ENCODE measurements at places on chromosomes 12 and 14. TPM values are rescaled to one million over a fixed set of nuclear protein-coding genes. Genes with fewer than 3 reads are reported as not detected.

LBHD2 gene
- not detected for total RNA-seq

CCDC198 gene
- not detected for total RNA-seq

AKAP5 gene
- total RNA-seq = 0.11 TPM

MTERF2 gene
- 12.1 TPM for total RNA-seq

RIMKLB gene
- total RNA-seq = 13.3 TPM

FIGNL2 gene
- 1.2 TPM for total RNA-seq

LMO3 gene
- not detected for total RNA-seq

DNA sequence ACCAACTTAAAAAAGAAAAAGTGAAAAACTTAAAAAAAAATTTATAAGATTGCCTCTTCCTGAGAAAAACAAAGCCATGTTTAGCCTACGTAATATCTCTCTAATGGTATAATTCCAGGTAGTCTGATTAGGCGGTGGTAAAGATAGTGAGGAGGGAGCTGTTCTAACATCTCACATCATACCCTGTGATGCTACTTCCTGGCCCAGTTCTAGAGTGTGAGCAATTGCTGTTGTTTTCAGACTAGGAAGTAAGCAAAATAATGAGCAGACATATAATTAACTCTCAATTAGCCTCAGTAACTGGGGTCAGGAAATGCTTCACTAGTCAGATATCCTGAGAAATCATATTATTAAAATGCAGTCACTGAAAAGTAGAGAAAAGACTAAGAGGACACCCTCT is 113.9 kb downstream of the PHLDA1 start:
- no peaks in the 10 kb centered on the region for H3K36me3 ChIP-seq
- H3K27ac ChIP-seq = no peak overlapping the region

- H3K36me3 ChIP-seq = no peaks in the 10 kb centered on the region
- H3K4me3 ChIP-seq = no peak overlapping the region
- no peak overlapping the region for H3K27ac ChIP-seq
- peaks cover 6% of the 10 kb centered on the region for H3K4me1 ChIP-seq
- no peak for DNase-seq
- H3K27me3 ChIP-seq = peaks cover 15% of the 10 kb centered on the region
Measured at GRCh38 chr14:106875503-106875902, 1349.1 kb downstream of the TMEM121 start.

GRCh38 chr12:92146497-92147224 is 1.0 kb upstream of the BTG1 start:
- H3K4me1 ChIP-seq = peaks cover 7% of the 10 kb centered on the region
- no peak for DNase-seq
- peak overlapping the region; percentile 91 for H3K27ac ChIP-seq
- H3K27me3 ChIP-seq = no peaks in the 10 kb centered on the region

DNA sequence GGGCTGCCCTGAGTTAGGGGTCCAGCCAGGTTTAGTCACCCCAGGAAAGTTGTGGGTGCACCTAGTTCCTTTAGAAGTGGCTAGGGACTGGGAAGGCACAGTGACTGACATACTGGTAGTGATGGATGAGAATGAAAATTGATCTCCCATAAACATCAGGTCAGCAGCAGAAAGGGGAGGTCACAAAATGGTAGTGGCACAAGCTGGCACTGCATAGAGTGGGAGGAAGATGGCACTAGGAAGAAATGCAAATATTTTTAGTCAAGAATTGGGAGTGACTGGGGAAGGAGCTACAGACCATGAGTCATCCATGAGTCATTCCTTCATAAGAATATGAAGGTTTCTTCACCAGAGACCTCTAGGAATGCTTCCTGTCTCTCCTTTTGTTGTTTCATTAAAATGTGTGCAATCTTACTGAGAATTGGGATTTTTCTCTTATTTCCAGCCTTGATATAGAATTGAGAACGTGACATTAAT is 198.3 kb upstream of the AMIGO2 start:
- peaks cover 71% of the 10 kb centered on the region for H3K4me1 ChIP-seq
- no peaks in the 10 kb centered on the region for H3K27me3 ChIP-seq
- H3K4me3 ChIP-seq = peak overlapping the region; percentile 26

DNA sequence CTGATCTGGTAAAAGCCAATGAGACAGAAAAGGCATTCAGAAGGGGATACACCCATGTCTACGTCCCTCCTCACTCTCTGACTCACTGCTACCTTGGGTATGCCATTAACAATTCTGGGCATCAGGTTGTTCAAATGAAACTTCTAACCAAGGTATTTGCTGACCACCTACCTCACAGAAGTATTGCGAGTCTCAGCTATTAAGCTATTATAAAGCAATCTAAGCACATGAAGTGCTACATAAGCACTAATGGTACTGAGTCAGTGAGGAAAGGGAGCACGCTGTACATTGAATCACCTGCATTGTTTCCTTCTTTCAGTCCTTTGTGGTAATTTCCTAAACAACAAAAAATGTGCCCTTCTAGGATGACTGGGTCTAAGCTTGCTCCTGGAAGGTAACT is 62.8 kb upstream of the CCDC91 start:
- DNase-seq = no peak
- H3K4me3 ChIP-seq = no peak overlapping the region
- no peaks in the 10 kb centered on the region for H3K36me3 ChIP-seq
- no peaks in the 10 kb centered on the region for H3K27me3 ChIP-seq
- H3K27ac ChIP-seq = no peak overlapping the region
- H3K4me1 ChIP-seq = no peaks in the 10 kb centered on the region

DNA sequence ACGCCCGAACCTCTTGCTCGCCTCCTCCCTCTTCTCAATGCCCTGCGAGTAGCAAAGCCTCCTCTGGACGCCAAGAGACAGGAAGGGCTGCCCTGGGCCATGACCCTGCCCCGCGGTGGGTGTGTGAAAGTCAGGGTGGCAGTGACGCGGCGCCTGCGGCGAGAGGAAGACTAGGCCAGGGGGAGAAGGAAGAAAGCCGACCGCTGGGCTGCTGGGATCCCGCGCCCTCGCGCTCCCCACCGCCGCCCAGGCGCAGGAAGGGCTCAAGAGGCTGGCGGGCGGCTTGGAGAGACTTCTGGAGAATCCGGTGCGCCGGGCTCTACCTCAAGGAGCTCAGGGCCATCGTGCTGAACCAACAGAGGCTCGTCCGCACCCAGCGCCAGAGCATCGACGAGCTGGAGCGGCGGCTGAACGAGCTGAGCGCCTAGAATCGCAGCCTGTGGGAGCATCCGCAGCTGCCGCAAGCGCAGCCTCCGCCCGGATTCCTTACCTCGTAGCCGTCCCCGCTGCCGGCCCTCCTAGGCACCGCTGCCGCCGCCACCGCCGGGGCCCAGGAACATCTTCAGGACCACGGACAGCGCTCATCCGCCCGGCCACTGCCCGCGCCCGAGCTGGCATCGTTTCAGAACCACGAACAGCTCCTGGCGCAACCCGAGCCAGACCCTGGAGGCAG is 105.0 kb upstream of the PRB2 start:
- no peak overlapping the region for H3K4me3 ChIP-seq
- no peaks in the 10 kb centered on the region for H3K4me1 ChIP-seq

GRCh38 chr14:49946320-49947141 is 53.6 kb downstream of the ARF6 start:
- peak overlapping the region; percentile 36 for H3K4me3 ChIP-seq
- no peaks in the 10 kb centered on the region for H3K36me3 ChIP-seq
- peak overlapping the region; percentile 66 for H3K27ac ChIP-seq
- H3K4me1 ChIP-seq = peaks cover 46% of the 10 kb centered on the region
- peak; percentile 32 for DNase-seq

DNA sequence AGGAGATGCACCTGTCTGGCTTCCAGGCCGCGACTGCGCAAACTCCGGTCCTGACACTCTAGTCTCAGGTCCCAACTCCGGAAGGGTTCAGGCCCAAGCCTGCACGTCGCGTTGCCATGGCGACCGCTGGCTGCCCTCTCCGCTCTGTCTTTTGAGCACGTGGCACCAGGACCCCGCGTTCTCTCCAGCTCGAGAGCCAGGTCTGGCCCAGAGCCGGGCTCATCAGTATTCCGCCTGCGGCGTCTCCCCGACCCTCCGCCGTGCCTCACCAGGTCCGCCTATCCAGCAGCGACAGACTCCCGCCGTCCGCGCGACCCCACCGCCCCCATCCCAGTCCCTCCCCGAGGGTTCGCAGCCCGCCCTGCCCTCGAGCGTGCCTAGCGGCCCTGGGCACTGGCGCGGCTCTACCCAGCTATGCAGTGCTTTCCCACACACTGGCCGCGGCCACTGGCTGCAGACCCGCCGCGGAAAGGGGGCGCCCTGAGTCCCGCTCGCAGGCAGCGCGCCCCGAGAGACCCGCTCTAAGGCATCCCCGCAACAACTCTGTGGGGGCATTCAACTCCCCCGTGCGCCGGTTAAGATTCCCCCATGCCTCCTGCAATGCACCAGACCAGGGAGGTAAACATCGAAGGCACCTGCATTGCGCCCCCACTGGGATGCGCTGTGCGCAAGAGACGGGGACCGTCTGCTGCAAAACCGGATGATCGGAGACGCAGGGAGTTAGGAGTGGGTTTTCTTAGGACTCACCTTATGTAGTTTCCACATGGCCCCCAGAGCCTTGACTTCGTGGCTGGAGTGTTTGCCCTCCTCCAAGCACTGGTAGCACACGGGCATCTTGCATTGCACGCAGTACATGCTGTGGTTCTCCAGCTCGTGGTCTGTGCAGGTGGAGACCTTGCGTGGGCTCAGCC is 1.3 kb downstream of the TRIM9 start:
- H3K4me3 ChIP-seq = peak overlapping the region; percentile 83
- H3K4me1 ChIP-seq = peaks cover 8% of the 10 kb centered on the region
- H3K27me3 ChIP-seq = peaks cover 3% of the 10 kb centered on the region
- peak; percentile 24 for DNase-seq

DNA sequence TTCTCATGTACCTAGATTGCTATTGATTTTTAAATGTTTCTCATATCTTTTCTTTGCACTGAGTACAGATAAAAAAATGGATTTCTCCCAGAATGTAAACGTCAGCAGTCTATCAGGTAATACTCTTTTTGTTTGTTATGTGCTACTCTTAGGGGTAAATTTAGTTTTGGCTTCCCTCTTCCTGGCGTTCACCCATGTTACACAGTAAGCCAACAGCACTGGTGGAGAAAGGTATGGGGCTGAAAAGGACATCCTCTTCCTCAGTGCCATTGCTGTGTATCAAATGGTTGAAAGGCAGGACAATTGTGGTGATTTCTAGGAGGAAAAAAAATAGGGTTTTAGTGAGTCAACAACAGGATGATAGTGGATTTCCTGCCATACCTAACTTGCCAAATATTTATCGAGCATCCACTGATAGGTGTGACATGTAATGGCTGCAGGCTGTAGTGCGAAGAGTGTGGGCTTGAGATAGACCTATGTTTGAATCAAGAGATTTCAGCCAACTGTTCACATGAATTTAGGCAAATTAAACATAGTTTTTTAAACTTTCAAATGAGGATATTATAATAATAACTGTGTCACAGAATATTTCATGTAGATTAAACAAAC is 7.5 kb downstream of the KLRF2 start:
- H3K4me3 ChIP-seq = no peak overlapping the region
- peaks cover 4% of the 10 kb centered on the region for H3K4me1 ChIP-seq
- DNase-seq = no peak
- no peak overlapping the region for H3K27ac ChIP-seq
- no peaks in the 10 kb centered on the region for H3K36me3 ChIP-seq

- H3K27ac ChIP-seq = no peak overlapping the region
- no peak overlapping the region for H3K4me3 ChIP-seq
- peaks cover 12% of the 10 kb centered on the region for H3K4me1 ChIP-seq
- DNase-seq = no peak
- H3K27me3 ChIP-seq = no peaks in the 10 kb centered on the region
Measured at GRCh38 chr14:22811722-22812121, 3.5 kb downstream of the SLC7A7 start.

- no peaks in the 10 kb centered on the region for H3K27me3 ChIP-seq
- no peaks in the 10 kb centered on the region for H3K36me3 ChIP-seq
- no peak overlapping the region for H3K4me3 ChIP-seq
- H3K4me1 ChIP-seq = no peaks in the 10 kb centered on the region
- no peak overlapping the region for H3K27ac ChIP-seq
Measured at GRCh38 chr12:89064780-89065179, 287.5 kb downstream of the DUSP6 start.

GRCh38 chr14:102965971-102966655 is 43.6 kb downstream of the AMN start:
- no peaks in the 10 kb centered on the region for H3K36me3 ChIP-seq
- H3K27ac ChIP-seq = no peak overlapping the region
- H3K27me3 ChIP-seq = no peaks in the 10 kb centered on the region

- H3K4me3 ChIP-seq = no peak overlapping the region
- DNase-seq = no peak
- H3K27ac ChIP-seq = no peak overlapping the region
- no peaks in the 10 kb centered on the region for H3K27me3 ChIP-seq
- H3K36me3 ChIP-seq = no peaks in the 10 kb centered on the region
Measured at GRCh38 chr12:104959335-104959841, 1.3 kb upstream of the SLC41A2 start.

DNA sequence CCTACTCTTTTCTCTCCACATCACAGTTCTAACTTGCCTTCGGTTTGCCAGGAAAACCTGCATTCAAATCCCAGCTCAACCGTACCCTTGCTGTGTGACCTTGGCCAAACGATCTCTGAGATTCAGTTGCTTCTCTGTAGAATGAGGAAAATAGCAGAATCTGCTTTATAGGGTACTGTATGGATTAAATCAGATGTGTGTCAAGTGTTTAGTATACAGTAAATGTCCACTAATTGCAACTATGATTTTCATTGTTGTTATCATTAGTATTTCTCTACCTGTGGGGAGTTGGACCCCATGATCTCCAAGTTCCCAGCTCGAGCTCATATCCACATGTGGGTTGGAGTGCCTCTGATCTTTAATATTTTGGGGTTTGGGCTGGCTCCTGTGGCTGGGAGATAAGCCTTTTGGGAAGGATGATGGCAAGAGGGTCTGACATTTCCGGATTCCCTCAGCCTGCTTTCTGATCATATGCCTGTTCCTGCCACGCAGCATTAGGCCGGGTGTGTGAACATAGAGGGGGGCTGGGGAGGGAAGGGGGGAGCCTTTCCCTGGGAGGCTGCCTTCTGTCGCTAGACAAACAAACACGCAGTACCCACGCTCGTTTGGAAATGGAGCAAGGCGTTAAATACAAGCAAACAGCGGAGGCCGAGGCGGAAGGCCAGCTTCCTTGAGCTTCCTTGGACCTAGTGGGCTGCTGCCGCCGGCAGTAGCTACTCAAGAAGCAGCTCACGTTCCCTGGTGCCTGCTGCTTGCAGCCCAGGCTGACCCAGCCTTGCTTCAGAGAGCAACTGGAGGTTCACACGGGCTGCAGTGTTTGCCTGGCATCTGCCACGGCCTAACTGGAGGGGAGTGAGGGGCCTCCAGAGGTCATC is 213.5 kb upstream of the LHX5 start:
- H3K4me1 ChIP-seq = no peaks in the 10 kb centered on the region
- H3K27ac ChIP-seq = no peak overlapping the region
- H3K4me3 ChIP-seq = no peak overlapping the region
- no peaks in the 10 kb centered on the region for H3K27me3 ChIP-seq
- DNase-seq = no peak

Data from naive thymus-derived CD4-positive, alpha-beta T cell (primary cell).